ENCODE measurements at places on chromosomes 3 and 15.

DNA sequence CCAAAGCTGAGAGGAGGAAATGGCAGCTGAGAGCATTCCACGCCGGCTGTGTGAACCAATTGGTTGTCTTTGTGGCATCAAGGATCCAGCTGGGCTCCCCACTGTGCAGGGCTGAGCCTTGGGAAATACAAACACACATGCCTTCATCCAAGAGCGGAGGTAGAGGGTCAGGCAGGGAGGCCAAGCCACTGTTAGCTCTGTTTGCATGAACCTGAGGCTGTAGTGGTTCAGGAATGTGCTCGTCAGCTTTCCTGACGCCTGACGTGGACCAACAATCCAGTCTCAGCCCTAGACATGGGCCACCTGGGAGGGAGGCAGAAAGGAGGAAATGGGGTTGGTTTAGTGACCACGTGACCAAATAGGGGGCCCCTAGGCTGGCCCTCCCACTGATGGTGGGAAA lies 276.9 kb downstream of the TLE3 start:
- no peak for DNase-seq

- DNase-seq, result no peak
Observed at GRCh38 chr15:31136016-31136415, 34.5 kb upstream of the TRPM1 start.

GRCh38 chr3:194123726-194124125 lies 12.2 kb upstream of the HES1 start:
- DNase-seq, result no peak

GRCh38 chr15:57780471-57780870 lies 74.0 kb downstream of the POLR2M start:
- no peak for DNase-seq

- no peak for DNase-seq
Observed at GRCh38 chr3:196115678-196116083, 33.8 kb upstream of the TFRC start.

GRCh38 chr3:124671106-124671505 lies 59.1 kb upstream of the UMPS start:
- no peak for DNase-seq

GRCh38 chr3:59265566-59265965 lies 215.7 kb upstream of the CFAP20DC start:
- DNase-seq, result no peak

- DNase-seq, result no peak
Observed at GRCh38 chr3:125634336-125634950, 39.1 kb upstream of the OSBPL11 start.

DNA sequence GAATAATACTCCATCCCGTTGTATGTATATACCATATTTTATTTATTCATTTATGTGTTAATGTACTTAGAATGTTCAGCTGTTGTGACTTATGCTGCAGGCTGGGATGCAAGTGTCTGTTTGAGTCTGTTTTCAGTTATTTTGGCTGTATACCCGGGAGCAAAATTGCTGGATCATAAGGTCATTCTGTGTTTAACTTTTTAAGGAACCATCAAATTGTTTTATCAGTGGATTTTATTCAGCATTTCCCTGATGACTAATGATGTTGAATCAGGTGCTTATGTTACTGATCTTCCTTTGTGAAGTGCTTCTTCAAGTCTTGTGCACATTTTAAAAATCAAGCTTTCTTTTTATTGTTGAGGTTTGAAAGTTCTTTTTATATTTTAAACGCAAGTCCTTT lies 118.1 kb downstream of the SLC25A26 start:
- no peak for DNase-seq

- no peak for DNase-seq
Observed at GRCh38 chr15:48143856-48144255, 23.1 kb downstream of the SLC24A5 start.

- no peak for DNase-seq
Observed at GRCh38 chr3:83662381-83662960, 1296.3 kb upstream of the CADM2 start.

All from cardiac muscle cell (in vitro differentiated cells and primary cell).